ENCODE measurements at places on chromosomes 2 and 18. TPM values are rescaled to one million over a fixed set of nuclear protein-coding genes. Genes with fewer than 3 reads are reported as not detected.

DNA sequence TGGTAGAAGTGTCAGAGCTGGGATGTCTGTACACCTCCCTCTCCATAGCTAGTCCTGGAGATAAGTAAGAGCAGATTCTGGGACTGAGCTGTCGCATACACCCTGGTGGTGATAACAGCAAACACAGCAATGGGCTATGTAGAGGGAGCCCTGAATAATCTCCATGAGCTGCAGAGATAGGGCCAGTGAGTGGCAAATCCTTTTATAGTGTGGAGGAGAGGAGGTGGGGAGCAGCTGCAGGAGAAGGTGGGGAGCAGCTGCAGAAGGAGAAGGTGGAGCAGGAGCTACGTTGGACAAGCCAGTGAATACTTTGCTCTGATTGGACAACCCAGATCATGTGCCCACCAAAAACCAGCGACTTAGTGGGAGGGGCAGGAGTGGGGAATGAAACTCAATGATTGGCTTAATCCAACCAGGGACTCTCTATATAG is 85.5 kb downstream of the TMEM247 start:
- peak; percentile 66 for DNase-seq

GRCh38 chr2:189327879-189328847 is 113.1 kb upstream of the WDR75 start:
- DNase-seq, result no peak

DNA sequence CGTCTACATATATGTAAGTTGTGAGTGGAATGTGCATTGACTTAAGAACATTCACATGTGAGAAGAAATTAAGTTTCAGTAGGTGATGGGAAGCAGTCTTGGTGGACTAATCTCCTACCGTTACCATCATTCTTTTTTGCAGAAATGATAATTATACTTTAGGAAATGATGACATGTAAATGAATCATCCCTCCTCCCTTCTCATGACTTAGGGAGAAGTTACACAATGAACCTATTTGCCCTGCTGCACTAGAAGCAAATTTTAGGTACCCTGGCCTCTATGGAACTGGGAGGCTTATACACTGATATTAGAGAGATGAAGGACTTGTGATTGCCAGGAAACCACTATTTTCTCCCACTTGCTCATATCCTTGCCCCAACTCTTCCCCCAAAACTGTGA is 214.2 kb downstream of the CALCRL start:
- no peak for DNase-seq

DNA sequence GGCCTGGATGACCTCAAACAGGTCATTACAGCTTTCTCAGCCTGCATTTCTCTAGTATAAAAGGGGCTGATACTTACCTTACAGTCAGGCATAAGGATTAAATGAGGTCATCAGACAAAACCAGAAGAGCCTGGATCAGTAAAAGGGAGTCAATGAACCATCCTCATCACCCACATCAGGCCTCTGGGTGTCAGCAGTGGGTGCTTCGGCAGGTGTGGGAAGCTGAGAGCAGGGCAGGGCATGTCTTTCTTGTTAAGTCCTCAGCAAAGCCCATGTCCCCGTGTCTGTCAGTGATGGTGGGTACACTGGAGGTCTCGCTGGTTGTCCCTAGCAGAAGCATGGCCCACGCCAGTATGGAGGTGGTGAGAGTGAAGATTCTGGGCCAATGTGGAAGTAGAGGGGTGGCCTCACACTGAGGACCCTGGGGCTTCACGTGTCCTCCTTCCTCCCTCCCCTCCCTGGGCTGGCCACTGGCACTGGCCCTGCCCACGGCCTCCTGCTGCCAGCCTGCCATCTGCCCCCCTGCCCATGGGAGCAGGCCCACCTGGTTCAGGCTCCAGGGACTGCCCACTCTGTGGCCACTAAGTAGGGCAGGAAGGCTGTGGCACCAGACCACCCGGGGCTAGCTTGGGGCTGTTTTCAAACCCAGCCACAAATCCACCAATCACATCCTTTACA is 4.4 kb downstream of the ADRA2B start:
- DNase-seq, result peak; percentile 30

- DNase-seq, result no peak
Measured at GRCh38 chr2:239324456-239324855, 76.4 kb downstream of the HDAC4 start.

- peak; percentile 76 for DNase-seq
Measured at GRCh38 chr2:15939556-15939853, 845 bp upstream of the MYCN start.

DNA sequence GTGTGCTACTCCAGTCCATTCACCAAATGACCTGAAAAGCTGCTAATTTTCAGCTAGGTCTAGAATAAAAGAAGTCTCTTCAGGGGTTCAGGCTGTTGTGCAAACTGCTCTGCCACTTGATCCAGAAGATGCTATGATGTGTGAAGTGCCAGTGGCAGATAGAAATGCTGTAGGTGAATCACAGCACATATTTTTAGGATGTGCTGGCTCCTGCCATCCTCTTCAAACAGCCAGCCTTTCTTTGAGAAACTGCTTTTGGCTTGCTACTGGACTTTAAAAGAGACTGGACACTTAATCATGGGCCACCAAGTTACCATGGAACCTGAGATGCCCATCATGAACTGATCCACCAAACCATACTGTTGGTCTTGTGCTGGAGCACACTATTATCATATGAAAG is 322.1 kb downstream of the EN1 start:
- no peak for DNase-seq

- DNase-seq, result no peak
Measured at GRCh38 chr2:40020997-40021396, 241.9 kb upstream of the THUMPD2 start.

DNA sequence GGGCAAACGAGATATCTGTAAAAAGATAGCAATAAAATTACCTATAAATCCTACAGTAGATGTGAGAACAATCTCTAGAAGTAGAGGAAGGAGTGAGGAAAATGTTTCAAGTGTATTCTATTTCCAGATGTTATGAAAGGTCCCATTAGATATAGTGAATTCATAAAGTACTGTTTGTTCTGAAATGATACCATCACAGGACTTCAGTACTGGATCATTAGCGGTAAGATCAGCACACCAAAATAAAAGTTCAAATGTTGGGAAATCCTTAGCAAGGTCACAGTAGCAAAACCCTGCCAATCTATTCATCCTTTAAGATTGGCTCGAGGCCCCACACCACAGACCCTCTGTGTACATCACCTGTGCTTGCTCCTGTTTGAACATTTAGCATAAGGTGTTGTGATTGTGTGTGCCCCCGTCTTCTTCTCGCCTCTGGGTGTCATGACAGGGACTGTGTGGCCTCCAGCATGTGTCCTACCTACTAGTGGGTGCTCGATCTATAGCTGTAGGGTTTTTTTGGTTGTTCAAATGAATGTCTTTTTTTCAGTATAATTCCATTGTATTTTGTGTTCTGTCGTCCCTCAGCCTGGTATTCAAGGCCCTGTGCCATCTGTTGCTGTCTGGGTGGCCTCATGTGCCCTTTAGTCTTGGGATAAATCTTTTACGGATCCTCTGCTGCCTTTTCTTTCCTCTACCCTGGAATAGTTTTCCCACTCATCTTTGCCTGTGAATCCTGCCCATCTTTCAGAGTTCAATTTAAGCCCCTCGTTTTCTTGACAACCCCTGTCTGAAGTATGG is 9.1 kb downstream of the MFSD6 start:
- DNase-seq, result no peak

DNA sequence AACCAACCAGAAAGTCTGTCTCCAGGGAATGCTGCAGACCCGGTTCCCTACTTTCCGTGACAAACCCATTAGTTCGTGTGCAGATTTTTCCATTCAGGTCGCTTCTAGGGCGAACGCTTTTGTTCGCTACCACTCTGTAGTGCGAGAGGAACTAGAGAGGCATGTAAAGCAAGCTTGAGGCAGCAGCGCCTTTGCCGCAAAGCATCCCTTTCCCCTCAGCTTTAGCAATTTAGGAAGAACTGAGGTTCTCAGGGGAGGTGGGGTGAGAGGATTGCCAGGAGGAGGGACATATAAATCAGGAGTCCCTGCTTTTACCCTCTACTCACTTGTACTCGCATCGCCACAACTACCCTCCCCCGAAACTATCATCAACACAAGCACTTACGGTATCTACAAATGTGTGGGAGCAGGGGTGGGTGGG is 748 bp upstream of the ZNF804A start:
- no peak for DNase-seq

DNA sequence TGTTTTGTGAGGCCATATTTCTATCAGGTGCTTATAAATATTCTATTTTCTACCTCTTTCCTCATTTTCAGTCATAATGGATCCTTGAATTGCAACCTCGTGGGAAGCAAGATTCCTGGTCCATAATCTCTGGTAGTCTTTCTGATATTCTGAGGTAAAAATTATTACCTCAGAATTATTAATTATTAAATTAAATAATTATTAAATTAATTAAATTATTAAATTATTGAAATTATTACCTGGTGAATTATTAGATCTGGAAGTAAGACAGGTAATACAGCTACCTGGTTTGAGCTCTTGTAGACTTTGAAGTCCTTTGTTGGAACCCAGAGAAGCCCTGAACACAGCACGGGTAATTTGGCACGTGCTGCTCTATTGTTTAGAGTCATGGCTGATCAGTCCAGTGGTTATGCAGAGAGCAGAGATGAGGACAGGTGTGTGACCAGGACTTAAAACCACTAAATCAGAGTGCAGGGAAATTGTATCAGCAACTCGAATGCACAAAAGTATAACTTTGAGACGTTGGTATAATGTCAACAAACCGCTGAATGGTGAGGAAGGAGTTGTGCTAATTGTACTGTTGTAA is 46.8 kb upstream of the PTPRM start:
- no peak for DNase-seq

DNA sequence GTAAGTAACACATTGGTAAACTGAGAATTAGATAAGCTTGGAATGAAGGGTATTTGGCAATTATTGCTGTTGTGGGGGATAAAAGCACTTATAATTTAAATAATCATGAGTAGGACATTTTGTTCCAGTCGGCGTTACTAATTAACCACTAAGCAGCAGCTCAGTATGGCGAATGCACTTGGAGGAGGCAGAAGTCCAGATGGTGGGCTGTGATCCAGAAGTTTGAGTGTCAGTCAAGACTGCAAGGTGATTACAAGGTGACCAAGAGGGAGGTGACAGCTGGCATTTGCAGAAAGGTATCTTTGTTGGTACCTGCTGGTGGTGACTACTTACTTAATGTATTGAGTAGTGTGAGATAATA is 643.6 kb upstream of the FAM98A start:
- DNase-seq, result no peak

DNA sequence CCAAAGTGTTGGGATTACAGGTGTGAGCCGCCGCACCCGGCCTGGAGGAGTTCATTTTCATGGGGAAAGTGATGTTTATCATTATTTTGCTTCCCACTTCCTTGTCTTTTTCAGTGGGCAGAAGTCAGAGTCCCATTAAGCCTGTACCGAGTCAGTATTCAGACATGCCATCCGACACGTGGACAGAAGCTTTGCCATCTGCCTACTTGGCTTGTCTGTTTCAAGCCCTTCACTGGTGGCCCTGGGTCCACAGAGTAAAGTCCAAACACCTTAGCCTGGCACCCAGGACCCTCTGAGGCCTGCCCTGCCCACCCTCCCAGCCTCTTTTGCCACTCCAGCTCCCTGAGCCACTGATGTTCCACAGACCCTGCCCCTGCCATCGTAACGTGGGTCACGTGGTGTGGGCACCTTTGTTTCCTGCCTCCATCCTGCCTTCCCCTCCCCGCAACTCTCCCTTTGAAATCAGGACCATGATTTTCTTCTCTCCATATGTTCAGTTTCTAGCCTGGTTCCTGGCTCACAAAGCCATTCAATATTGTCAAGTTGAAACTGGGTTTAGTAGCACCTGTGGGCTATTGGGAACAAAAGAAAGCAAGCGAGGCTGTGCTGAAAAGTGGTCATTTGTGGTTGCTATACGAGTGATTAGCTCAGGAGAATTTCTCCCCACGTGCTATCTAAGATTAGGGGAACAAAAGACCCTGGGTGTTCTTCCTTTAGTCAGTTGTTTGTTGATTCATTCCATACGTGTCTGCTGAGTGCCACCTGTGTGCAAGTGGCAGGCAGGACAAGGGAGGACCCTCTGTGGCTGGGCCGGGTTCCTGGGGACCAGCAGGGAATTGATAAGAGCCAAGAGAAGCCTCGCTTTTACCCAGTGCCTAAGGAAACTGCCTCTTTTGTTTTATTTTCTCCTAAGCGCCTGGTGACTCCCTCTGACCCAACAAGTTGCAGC is 5.1 kb upstream of the ODC1 start:
- no peak for DNase-seq

DNA sequence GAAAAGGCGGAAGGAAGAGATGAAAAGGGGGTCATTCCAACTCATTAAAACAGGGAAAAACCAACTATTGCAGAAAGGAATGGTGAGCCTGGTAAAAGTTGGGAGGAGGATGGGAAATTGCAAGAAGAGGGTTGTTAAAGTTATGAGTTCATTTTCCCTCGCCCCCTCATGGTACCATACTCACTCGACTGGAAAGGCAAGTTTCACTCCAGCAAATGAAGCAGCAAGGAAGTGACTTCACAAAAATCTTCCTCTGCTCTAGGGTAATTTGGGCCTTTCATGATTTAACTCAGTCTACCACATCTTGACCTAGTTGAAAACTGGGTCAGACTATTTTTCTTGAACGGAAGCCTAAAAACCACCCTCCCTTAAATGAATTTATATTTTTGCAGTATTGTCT is 22.8 kb upstream of the DAW1 start:
- no peak for DNase-seq

- no peak for DNase-seq
Measured at GRCh38 chr2:23532391-23533337, 147.7 kb downstream of the KLHL29 start.

DNA sequence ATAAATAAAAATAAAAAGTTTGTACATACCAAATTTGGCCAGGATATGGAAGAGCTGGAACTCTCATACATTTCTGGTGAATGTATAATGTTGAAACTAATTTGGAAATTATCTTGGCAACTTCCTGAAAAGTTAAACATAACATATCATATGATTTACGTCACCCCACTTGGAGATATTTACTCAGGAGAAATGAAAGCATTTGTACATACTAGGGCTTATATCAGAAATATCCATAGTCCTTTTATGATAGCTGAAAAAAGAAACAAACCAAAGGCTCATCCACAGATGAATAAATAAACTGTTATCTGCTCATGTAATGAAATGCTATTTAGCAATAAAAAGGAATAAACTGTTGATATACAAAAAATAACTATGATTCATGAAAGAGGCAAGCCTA is 318.2 kb upstream of the NRXN1 start:
- no peak for DNase-seq

The ZNF385B gene
- total RNA-seq, result 0.99 TPM

The STARD6 gene
- total RNA-seq, result not detected

The MAP2 gene
- 6.2 TPM for total RNA-seq

The KIF5C gene
- total RNA-seq, result 1.3 TPM

The IL36RN gene
- not detected for total RNA-seq

The GLS gene
- total RNA-seq, result 77.4 TPM
